ENCODE measurements at places on chromosomes 5 and 9.

- DNase-seq = no peak
Measured at GRCh38 chr5:57002959-57003485, 51.1 kb upstream of the MIER3 start.

- no peak for DNase-seq
Measured at GRCh38 chr9:13386935-13387733, 107.6 kb upstream of the MPDZ start.

- DNase-seq = no peak
Measured at GRCh38 chr9:84841931-84842330, 172.4 kb downstream of the NTRK2 start.

GRCh38 chr5:51347704-51348103, 35.5 kb upstream of the ISL1 start:
- no peak for DNase-seq

GRCh38 chr5:172102913-172103626, 85.0 kb downstream of the STK10 start:
- DNase-seq = no peak

DNA sequence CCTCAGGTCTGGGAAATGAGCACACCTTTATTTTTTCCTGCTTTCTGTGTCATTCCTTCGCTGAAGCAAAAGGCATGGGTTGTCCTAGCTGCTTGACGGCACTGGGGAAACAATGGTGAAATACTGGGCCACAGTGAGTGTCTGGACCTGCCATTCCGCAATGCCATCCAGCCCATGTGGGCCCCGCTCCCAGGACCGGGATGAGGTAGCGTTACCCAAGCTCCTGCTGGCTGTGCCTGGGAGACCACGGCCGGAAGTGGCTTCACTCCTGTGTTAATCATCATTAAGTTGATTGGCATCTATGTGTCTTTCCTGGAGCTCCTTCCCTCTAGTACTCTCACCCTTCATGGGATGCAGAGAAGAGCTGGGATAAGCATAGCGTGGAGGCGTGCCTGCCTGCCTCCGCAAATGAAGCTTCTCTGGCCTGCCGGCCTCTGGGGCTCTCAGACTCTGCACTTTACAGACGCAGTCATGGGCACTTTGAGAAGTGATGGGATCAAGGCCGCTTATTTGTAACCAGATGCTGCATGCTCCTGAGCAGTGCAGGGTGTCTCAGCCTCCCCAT, 16.5 kb upstream of the SMIM32 start:
- no peak for DNase-seq

- DNase-seq = no peak
Measured at GRCh38 chr9:81650586-81651515, 38.5 kb downstream of the TLE1 start.

DNA sequence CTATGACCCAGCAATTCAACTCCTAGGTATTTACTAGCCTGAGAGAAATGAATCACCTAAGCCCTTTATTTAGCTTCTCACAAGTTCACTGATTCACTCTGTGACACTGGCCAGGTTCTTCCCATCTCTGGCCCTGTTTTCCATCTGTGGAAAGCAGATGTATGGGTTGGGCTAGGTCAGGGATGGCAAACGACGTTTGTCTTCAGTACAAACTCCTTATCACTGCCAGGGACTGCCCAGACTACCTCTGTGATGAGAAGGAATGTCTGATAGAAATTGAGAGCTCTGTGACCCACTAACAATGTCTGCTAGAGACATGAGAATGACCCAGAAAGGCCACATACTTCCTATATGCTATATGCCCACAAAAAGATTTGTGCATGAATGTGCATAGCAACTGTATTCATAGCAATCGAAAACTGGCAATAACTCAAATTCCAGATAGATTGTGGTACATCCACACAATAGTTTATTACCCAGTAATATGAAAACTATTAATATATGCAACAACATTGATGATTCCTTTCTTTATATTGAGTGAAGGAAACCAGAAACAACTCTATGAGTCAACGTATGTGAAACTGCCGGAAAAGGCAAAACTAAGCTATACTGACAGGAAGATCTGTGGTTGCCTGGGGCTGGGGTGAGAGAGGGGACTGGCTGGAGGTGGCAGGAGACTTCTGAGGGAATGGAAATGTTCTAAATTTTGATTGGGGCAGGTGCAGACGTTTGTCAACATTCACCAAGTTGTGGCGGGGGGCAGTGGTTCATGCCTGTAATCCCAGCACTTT, 32.0 kb upstream of the ADAM19 start:
- DNase-seq = peak; percentile 22

- DNase-seq = no peak
Measured at GRCh38 chr9:128124451-128124850, 3.1 kb downstream of the PTGES2 start.

GRCh38 chr9:94706922-94707321, 19.6 kb upstream of the AOPEP start:
- DNase-seq = no peak

GRCh38 chr9:108184941-108185340, 670.8 kb downstream of the ACTL7B start:
- DNase-seq = no peak

- no peak for DNase-seq
Measured at GRCh38 chr9:36874921-36875320, 159.1 kb downstream of the PAX5 start.

DNA sequence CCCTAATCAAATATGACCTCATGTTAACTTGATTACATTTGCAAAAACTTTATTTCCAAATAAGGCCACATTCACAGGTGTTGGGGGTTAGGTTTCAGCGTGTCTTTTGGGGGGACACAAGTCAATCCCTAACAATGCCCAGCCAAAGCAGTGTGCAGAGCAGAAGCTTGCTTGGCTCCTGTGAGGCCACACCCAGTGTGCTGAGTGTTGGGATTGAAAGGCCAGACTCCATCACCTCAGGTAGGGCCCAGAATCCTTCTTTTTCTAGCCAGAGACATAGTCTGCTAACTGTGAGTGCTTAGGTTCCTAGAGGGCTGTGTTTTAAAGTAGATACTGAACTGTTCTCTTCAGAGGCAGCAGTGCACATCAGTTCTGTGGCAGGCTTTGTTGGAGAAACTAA, 27.9 kb downstream of the KDM4C start:
- no peak for DNase-seq

DNA sequence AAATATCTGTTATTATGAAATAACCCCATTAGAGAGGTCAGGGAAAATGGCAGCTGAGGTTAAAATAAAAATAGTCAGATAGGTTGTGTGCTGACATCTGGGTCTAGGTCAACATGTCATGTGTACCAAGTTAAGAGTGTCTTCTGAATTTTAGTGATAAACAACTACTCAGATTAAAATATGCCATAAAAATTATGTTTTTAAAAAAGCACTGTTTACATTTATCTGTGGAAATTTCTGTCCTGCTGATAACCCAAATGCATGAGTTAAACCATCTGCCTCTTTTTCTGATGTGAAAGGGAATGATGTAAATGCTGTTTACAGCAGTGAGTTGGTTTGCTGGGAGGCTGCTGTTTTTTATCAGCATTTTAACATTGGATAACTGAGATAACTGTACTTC, 361.2 kb upstream of the TARS1 start:
- no peak for DNase-seq

- no peak for DNase-seq
Measured at GRCh38 chr9:2691626-2692025, 25.7 kb upstream of the KCNV2 start.
